ENCODE measurements at places on chromosomes 7 and 10.

DNA sequence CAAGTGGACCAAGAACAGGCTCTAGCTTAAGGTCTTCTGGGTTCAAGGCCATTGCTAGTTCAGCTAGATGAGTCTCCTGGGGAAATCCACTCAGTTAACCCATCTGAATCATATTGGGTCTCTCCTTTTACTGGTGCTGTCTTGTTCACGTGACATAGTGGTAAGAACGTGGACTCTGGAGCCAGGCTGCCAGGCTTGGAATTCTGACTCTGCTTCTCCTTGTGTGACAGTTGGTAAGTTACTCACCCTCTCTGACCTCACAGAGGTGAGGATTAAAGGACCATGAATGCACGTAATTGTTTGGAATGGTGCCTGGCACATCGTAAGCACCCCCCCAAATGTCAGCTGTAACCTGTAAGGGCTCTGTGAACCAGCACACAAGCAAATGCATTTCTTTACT lies 9.7 kb upstream of the CALU start:
- DNase-seq, result no peak

DNA sequence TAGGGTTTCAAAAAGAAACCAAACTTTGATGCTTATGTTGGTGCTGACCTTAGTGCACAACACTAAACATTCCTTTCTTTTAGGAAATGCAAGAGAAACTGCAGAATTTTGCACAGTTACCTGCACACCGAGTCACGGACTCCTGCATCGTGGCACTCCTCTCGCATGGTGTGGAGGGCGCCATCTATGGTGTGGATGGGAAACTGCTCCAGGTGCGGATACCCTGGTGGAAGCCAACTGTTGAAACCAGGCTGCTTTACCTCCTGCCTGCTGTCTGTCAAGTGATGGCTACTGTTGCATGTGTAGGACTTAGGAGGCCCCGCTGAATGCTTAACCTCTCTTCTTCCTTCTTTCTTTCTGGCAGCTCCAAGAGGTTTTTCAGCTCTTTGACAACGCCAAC lies 11.7 kb downstream of the CASP2 start:
- no peak for DNase-seq

GRCh38 chr10:70912556-70912955 lies 24.2 kb upstream of the PCBD1 start:
- no peak for DNase-seq

DNA sequence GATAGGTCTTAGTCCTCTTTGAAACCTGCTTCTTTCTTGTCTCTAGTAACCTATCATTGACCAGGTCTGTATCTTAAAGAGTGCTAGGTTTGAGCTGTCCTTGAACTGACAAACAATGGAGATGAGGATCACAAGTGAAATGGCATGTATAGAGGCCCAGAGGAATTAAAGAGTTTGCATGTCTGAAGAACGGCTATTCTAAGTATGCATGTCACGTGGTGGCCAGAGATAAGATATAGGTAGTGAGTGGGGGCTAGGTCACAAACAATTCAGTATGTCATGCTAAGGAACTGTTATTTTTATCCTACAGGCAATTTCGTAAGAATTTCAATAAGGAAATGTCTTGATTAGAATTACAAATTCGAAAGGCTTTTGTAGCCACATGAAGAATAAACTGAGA lies 95.3 kb downstream of the SUGCT start:
- DNase-seq, result no peak

- DNase-seq, result no peak
Observed at GRCh38 chr10:117788911-117789310, 246.4 kb downstream of the EMX2 start.

DNA sequence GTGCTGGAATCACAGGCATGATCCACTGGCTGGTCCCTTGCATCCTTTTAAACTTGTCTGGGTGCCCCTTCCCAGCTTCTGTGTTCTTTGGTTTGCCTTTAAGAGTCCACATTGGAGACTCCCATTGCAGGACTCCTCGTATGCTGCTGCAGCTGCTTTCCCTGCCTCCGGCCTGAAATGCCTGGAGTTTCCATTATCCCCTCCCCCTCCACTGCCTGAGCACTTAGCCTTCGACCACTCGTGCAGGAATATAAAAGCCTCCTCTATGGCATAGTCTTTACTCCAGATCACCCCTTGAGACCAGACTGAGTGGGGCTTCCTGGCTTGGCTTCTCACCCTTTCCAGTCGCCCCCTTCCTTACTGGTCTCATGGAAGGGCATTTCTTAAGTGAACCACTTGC lies 80.2 kb downstream of the RHOBTB1 start:
- DNase-seq, result no peak

GRCh38 chr7:135277161-135277560 lies 43.5 kb downstream of the STRA8 start:
- DNase-seq, result no peak

- DNase-seq, result no peak
Observed at GRCh38 chr10:8242295-8242872, 187.9 kb downstream of the GATA3 start.

- DNase-seq, result no peak
Observed at GRCh38 chr10:26689399-26689798, 8.1 kb upstream of the PDSS1 start.

GRCh38 chr7:100257017-100257416 lies 37.3 kb downstream of the PVRIG start:
- DNase-seq, result no peak

GRCh38 chr10:11280187-11280932 lies 262.7 kb downstream of the CELF2 start:
- no peak for DNase-seq

DNA sequence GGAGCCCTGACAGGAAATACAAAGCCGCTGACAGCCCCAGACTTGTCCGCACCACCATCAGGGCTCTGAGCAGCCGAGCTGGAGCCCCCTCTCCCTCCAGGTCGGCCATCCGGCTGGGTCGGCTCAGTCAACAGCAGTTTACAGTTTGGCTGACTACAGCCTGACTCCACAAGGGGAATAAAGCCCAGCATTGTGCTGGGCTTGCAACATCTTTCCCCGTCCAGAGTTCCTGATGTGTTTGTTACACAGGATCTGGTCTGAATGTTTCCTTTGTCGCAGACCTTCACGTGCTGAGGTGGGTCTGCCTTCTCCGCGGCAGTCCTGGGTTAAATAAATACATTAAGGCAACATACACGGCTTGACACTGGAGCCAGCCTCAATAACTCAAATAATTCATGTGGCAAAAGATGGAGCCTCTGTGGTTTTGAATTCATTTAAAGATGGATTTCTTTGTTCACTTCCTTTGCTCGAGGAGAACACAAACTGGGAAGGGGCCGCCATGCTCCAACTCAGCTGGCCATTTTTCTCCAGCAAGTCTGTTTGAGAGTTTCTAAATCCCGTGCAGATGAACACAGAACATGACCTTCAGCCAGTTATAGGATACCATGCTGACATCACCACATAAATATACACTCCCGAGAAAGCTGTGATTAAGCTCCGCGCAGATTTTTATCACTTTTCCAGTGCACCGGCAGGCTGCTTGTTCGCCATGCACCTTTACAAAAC lies 192.1 kb downstream of the WDR11 start:
- DNase-seq, result no peak

- no peak for DNase-seq
Observed at GRCh38 chr7:105452085-105452484, 63.4 kb upstream of the SRPK2 start.

GRCh38 chr10:54131833-54132232 lies 669.2 kb downstream of the PCDH15 start:
- no peak for DNase-seq

GRCh38 chr7:92840316-92840715 lies 3.9 kb upstream of the CDK6 start:
- DNase-seq, result no peak

GRCh38 chr7:129503725-129504124 lies 1.4 kb downstream of the SMKR1 start:
- no peak for DNase-seq

- DNase-seq, result no peak
Observed at GRCh38 chr7:38179776-38180226, 1.8 kb downstream of the STARD3NL start.

GRCh38 chr10:27815846-27816245 lies 70.2 kb upstream of the MKX start:
- peak; percentile 12 for DNase-seq

- DNase-seq, result no peak
Observed at GRCh38 chr10:78491812-78492211, 458.1 kb downstream of the RPS24 start.

- no peak for DNase-seq
Observed at GRCh38 chr7:87627634-87627994, 584 bp upstream of the RUNDC3B start.

DNA sequence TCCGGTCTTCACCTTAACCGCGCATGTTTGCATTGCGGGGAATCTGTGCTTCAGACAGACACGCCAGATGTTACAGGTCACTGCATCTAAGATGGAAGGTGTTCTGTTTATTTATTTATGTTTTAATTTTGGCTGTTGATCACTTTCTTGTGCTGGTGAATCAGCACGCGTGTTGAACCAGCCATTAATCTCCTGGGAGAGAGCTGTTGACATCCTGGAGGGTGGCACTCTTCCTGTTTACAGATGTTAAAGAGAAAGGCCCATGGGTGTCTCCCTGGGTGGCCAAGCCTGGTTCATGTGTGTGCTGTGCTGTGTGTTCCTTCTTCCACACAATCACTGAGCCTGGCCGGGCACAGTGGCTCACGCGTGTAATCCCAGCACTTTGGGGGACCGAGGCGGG lies 355.3 kb downstream of the PAXIP1 start:
- no peak for DNase-seq

DNA sequence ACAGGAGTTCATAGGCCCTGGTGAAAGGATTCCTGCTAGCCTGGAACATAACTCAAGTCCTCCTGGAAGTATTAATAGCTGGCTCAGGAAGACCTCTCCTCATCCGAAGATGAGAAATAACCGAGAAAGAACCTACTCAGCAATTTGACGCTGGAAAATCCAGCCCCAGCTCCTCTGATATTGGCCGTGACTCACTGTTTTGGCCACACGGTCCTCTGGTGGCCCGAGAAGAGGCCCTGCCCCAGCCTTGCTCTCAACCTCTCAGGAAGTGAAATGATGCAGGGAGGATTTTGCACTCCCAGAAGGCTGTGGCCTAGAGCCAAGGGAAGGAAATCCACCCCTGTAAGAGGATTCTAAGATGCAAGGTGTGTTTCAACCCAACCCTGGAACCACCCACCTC lies 121.6 kb downstream of the MTPAP start:
- DNase-seq, result no peak

DNA sequence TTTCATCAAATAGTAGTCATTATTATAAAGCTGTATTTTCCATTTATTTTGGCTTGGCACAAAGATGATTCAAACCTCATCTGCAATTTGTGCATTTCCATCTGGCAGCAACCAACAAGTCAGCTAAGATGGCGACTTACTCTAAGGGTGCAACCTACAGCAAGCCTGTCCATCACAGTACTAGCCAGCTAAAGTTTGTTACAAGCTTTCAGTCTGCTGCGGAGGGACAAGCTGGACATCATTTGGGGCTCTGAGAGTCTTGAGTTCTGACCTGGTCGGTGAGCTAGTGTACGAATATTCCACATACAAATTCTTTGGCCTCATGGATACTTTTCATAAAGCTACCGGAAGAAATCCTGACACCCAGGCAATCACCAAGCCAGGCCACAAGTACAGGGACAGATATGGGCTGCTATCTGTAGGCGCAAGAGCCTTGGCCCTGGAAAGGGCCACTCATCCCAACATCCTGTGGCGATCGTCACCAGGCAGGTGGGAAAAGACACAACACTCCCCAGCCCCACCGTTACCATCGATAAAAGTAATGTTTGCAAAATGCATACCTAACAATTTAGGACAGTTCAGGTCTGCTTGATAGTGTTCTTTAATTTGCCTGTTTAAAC lies 307.6 kb downstream of the SKIDA1 start:
- DNase-seq, result no peak

- no peak for DNase-seq
Observed at GRCh38 chr7:22223807-22224206, 133.1 kb downstream of the RAPGEF5 start.

DNA sequence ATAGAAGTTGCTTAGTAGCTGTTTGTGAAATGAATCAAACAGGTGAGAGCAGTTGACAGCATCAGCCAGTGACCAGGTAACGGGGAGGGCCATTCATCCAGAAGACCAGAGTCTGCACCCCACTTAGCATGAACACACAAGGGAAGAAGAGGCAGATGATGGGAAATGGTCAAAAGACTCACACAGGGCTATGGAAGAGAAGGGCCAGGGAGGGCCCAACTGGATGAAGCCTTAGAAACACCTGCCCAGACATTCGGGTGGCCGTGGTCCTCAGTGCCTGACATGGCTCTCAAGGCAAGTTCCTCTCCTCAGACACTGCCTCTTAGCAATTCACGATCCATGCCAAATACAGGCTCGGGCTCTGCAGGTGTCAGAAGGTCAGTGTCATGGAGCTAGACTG lies 354.1 kb downstream of the TCERG1L start:
- DNase-seq, result no peak

DNA sequence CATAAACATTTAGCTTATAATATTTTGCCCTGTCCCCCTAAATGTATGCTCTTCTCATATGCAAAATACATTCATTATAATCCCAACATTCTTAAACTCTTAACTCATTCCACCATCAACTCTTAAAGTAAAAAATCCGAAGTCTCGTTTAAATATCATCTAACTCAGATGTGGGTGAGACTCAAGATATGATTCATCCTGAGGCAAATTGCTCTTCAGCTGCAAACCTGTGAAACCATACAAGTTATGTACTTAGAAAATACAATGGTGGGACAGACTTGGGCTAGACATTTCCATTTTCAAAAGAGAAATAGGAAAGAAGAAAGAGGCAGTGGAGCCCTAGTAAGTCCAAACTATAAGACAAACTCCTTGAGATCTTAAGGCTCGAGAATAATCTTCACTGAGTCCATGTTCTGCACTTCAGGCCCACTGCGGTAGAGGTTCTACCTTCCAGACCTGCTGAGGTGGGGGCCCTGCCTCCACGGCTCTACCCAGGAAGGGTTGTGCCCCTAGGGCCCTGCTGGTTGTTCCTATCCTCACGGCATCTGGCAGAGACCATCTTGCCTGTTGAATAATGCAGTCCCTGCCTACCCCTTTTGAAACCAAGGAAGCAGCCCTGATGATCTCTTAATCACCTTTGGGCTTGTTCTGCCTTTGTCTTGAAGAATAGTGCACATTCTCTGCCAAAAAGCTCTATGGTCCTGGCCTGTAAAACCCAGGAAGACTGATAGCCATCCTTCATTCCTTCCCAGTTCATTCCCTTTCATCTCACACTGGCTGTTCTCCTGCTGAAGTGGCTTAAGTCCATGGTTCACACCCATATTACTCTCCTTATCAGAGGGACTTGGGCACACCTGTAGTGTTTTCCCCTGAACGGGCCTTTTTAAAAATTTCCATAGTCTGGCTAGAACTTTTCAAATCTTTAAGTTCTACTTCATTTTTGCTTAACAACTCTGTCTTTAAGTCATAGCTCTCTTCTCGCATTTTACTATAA lies 37.3 kb downstream of the INPP5F start:
- DNase-seq, result no peak

- DNase-seq, result no peak
Observed at GRCh38 chr7:36185092-36185491, 32.0 kb downstream of the EEPD1 start.

GRCh38 chr10:12051241-12051640 lies 8.6 kb upstream of the UPF2 start:
- DNase-seq, result peak; percentile 74

- no peak for DNase-seq
Observed at GRCh38 chr10:94016727-94017714, 23.3 kb downstream of the PLCE1 start.
